Omental fat pad (tissue), 4 donors: ENCODE measurements at places on chromosomes 3 and 15.

DNA sequence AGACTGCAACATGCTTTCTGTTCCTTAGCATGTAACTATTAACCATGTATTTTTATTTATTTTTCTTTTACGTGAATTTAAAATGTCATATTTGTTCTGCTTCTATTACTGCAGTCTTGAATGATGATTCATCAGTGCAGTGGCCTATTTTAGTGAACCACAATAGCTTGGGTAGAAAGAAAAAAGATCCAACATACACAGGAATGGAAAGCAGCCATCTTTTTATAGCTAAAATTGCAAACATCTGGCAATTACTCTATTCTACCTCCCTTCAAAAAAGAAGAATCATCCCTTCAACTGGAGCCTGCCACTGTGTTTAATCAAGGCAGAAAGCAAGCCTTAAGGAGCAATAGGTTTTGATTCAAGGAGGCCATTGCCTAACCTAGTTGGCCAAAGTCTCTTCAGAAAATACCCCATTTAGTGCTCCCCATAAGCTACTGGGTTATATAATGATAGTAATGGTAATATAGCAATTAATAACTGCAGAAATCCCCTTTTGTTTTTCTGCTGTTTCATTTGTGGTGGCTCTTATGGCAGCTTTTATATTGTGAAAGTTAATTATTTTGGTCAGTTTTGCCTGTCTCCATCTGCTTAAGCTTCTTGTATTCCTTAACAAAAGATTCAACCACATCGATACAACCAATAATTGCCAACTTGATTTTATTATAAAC lies 267.3 kb downstream of the LPP start:
- no peak for DNase-seq

DNA sequence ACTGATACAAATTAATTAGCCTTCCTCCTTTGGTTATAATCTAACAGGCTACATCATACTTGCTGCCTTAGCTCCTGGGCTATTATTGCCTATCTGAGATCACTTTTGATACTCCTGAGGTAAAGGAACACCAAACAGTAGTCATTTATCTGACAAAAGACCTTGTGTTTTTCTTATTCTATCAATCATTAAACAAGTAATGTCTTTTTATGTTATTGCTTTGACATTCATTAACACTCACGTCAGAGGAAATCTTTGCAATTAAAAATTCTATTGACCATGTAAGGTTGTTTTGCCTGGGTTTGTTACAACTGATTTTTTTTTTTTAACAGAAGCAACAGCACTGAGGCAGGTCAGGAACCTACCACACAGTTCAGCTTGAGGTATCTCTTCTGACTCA lies 366.3 kb downstream of the MECOM start:
- no peak for DNase-seq

GRCh38 chr15:59168536-59168935 lies 38.1 kb upstream of the LDHAL6B start:
- no peak for DNase-seq

- DNase-seq: no peak
These were observed 159.8 kb upstream of the MITF start for GRCh38 chr3:69579306-69580041.

- no peak for DNase-seq
These were observed 683.2 kb downstream of the AGBL1 start for GRCh38 chr15:86762874-86763273.

DNA sequence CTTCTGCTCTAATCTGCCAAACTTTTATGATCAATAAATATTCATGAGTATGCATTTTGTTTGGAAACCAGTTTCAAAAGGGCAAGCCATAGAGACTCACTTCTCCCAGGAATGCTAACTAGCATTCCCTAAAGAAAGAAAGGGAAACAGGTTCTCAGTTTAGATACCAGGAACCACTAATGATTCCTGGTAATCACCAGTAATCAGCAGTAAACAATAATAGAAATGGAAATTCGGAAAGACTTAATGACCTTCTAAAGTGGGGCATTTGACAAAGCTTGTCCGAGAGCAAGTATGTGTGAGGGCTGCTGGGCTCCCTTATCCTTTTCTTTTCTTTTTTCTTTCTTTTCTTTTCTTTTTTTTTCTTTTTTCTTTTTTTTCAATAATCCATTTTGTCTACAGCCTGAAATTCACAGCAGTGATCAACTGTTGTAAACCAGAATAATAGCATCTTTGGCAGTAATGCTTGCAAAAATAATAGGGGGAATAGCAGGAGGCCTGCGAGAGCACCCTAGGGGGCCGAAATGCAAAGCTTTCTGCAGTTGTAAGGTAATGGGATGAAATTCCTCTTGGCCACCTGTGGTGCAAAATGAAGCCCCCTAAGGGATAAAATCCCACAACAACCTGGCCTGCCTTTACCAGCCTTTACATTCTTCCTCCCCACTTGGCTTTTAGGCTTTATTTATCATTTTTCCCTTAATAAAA lies 253.2 kb downstream of the ZPLD1 start:
- no peak for DNase-seq

DNA sequence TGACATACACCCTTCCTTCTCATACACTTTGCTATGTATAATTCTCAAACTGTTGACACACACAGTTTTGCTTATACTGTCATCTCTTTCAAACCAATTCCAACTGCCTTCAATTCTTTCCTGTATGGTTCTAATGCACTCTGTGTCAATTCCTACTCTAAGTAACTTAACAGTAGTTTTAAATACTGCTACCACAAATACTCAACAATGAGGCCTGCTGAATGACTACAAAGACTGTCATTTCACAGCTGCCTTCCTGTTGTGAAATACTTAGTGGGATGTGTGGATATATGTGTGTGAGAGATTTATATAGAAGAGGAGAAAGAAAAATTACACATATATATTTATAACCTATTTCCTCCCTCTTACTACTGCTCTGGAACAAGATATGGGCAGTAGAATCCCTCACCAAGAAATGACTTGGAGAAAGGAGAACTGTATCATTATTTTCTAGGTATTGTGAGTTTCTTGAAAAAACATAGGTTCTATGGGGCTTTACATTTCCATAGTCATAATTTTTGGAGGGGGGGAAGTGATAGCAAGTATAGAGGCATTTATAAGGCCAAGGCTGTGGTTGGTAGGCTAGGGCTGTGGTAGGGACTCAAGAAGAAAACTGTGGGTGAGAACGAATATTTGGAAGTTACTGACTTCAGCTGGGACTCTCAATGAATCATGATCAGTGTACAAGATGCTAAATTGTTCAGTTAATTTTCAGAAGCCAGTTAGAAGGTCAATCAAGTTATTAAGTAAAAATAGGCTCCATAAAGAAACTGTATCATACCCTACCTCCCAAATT lies 88.7 kb downstream of the ANKRD28 start:
- no peak for DNase-seq

DNA sequence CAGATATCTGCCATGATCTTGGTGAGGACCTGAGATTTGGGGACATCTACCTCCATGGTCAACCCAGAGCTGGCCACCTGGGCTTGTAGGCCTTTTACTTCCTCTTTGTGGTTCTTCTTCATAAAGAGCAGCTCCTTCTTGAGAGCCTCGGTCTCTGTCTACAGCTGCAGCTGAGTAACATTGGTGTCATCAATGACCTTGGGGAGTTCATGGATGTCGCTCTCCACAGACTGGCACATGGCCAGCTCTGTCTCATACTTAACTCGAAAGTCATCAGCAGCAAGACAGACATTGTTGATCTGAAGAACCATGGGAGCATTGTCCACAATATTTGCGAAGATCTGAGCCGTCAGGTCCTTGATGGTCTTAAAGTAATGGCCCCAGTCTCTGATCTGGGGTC lies 15.7 kb upstream of the RASA2 start:
- DNase-seq: no peak

DNA sequence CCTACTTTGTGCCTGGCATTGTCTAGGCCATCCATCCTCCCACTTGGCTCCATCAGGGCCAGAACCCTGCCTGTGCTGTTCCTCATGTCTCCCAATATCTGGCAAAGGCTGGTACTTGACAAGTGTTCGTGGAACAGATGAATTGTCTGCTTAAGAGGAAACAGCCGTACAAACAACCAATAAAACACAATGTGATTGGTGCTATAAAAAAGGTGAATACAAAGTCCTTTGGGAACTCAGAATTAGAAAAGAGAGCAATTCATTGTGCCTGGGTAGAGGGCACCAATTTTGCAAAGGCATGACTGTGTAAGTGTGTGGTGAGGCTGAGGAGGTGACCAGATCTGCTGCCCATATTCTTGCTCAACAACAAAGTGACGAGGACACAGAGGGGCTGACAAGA lies 164.5 kb upstream of the PPP2R3A start:
- no peak for DNase-seq

DNA sequence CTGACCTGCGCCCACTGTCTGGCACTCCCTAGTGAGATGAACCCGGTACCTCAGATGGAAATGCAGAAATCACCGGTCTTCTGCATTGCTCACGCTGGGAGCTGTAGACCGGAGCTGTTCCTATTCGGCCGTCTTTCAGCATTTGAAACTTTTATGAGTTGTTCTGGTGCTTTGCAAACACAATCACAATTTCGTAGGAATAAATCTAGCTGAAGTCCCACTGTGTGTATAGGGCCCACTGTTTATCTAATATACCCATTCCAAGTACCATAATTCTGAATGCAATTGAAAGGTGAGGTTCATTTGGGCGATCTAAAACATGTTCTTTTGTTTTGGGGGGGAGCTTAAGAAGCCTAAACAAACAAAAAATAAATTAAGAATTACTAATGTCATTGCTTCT lies 572.1 kb downstream of the FGF12 start:
- DNase-seq: no peak

DNA sequence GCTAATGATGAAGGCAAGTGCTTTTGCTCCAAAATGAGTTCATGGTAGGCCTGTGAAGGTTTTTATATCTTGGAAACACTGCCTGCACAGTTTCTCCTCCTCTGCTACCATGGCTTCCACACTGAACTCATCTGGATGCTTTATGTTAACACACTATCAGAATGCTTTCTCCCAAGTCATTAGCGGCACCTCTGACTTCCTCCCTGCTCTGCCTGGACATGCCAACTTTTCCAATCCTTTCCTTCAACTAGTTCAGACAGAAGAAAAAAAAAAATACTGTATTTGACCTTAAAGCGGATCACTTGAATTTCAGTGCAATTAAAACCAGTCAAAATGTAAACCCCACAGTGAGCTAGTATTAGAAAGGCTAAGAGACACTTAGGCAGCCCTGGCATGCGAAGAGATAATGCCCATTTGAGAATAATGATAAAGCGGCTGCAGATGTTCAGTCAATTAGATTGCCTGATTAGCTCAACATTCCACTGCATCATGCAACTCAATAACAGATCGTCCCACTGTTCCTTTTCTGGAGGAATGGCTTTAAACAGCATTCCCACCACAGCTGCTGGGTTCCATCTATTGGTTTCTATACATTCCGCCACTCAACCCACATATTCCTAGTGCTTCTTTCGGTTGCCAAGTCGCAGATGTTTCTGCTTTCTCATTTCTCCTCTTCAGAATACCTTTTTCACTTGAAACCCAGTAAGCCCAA lies 51.7 kb downstream of the CNTN3 start:
- DNase-seq: no peak

DNA sequence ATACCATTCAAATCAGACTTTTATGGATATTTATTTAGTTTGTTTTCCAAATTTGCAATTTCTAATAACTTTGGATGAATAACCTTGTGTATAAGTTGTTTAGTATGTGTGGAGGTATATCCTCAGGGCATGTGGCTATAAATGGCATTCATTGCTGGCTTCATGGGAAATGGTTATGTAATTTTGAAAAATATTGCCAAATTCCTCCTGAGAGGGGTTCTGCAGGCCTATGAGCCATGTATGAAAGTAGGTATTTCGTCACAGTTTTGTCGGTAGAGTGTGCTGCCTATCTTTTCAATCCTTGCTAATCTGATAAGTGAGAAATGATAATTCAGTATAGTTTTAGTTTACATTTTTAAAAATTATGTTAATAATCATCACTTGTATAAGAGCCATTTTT lies 256.4 kb upstream of the ZNF385D start:
- DNase-seq: no peak

- DNase-seq: no peak
These were observed 381.4 kb downstream of the NTRK3 start for GRCh38 chr15:87874896-87875711.

- DNase-seq: no peak
These were observed 276.3 kb upstream of the ARRDC4 start for GRCh38 chr15:97684249-97684648.

DNA sequence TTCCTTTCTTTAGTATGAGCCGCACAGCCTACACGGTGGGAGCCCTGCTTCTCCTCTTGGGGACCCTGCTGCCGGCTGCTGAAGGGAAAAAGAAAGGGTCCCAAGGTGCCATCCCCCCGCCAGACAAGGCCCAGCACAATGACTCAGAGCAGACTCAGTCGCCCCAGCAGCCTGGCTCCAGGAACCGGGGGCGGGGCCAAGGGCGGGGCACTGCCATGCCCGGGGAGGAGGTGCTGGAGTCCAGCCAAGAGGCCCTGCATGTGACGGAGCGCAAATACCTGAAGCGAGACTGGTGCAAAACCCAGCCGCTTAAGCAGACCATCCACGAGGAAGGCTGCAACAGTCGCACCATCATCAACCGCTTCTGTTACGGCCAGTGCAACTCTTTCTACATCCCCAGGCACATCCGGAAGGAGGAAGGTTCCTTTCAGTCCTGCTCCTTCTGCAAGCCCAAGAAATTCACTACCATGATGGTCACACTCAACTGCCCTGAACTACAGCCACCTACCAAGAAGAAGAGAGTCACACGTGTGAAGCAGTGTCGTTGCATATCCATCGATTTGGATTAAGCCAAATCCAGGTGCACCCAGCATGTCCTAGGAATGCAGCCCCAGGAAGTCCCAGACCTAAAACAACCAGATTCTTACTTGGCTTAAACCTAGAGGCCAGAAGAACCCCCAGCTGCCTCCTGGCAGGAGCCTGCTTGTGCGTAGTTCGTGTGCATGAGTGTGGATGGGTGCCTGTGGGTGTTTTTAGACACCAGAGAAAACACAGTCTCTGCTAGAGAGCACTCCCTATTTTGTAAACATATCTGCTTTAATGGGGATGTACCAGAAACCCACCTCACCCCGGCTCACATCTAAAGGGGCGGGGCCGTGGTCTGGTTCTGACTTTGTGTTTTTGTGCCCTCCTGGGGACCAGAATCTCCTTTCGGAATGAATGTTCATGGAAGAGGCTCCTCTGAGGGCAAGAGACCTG lies 13.2 kb downstream of the GREM1 start:
- DNase-seq: no peak

DNA sequence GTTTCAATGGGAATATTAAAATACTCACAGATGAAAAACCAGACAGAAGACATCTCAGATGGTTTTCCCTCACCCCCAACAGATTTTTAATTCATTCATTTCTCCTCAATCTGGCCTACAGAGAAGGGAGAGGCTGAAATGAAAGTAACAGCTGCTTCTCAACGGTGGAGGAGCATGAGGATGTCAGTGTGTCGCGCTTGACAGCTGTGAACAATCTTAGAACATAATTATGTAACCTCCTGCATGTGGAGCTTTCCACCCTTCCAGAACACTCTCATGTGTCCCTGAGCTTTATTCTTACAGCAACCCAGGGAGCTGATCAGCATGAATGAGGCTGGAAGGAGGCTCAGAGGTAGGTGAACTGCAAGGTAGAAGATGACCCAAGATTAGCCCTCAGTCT lies 52.7 kb downstream of the MB21D2 start:
- no peak for DNase-seq

DNA sequence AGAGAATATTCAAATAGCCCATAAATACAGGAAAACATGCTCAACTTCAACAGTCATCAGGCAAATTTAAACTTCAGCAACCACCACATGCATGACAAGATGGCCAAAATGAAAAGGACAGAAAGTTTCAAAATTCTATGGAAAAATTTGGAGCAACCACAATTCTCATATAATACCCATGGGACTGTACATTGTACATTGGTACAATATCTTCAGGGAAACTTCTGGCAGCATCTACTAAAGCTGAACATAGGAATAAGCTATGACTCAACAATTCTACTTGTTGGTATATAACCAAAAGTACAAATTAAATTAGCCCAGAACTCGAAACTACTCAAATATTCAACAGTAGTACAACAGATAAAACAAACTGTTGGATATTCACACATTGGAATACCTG lies 847.6 kb downstream of the TBL1XR1 start:
- no peak for DNase-seq
